ENCODE measurements at places on chromosomes 11 and 22.

- DNase-seq: no peak
Observed at GRCh38 chr11:66561178-66561974, 7.0 kb downstream of the CTSF start.

DNA sequence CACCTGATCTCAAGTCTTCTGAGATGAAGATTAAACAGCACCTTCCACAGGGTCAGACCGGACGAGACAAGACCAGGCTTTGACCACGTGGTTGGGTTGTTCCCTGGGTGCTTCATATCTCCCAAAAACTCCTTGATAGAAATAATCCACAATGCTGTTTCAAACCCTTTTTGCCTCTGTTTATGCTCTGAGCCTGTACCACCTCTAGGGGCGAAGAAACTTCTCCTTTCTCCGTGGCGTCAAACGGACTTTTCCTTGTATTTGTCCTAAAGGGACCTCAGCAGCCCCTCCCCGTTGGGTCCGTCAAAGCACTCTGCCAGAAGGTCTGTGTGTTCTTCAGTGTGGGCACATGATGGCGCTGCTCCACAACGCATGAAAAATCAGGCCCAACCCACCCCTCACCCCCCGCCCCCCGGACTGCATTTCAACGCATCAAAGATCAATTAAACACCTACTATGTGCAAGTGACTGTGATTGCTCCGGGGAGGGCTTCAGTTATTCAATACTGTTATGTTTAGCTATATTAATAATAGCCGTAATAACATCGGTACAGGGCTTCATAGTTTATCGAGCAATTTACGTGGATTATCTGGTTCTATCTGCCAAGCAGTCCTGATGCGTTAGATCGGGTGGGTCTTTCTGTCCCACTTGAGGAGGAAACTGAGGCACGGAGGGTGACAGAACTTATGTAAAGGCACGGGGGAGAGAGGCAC lies 17.3 kb upstream of the EIF3D start:
- DNase-seq: no peak

GRCh38 chr11:75311858-75312288 lies 39.6 kb downstream of the ARRB1 start:
- no peak for DNase-seq

- no peak for DNase-seq
Observed at GRCh38 chr11:133895551-133895950, 50.2 kb upstream of the SPATA19 start.

DNA sequence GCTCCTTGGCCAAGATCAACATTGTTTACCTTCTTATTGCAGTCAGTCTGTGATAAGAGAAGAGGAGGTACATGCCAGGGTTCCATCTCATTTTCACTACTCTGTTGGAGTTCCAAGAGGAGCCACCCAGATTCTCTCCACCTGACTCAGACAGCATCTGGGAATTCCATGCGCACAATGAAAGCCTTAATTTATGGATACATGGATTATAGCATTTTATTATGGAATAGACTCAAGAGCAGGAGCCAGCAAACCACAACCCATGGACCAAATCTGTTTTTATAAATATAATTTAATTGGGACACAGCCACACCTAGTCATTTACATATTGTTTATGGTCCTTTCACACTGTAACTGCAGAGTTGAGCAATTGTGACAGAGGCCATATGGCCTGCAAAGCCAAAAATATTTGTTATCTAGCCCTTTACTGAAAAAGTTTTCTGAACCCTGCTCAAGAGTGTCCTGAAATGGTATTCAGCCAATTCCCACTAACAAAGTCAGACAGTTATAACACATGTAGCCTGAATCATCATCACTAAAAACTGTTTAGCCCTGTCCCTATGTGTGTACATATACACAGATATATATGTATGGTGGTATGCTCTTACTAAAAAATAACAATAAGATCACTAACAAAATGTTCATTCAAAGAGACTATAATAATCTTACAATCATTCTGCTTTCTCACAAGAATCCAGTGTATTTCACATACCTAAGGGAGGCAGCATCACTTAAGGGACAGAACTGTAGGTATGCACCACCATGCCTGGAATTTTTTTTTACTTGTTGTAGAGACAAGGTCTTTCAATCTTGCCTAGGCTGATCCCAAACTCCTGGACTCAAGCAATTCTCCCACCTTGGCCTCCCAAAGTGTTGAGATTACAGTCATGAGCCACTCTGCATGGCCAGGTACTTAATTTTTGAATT lies 104.5 kb upstream of the TEAD1 start:
- no peak for DNase-seq

DNA sequence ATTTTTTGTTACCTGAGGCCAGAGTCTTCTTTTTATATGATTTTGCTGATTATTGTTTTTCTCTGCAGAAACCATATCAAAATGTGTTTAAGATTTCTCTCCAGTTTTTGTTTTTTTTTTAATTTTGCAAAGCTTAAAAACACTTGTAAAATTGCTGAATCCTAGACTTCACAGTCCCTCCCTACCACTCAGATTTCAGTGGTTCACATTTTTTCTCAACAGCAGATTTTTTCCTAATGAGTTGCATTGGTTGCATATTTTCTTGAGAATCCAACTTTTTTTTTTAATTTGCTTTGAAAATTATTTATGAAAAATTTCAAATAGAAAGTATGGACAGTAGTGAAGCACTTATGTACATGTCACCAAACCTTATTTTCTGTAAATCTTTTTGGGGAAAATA lies 5.8 kb downstream of the ARL14EP start:
- no peak for DNase-seq

- no peak for DNase-seq
Observed at GRCh38 chr11:1771700-1772099, 8.0 kb upstream of the CTSD start.

DNA sequence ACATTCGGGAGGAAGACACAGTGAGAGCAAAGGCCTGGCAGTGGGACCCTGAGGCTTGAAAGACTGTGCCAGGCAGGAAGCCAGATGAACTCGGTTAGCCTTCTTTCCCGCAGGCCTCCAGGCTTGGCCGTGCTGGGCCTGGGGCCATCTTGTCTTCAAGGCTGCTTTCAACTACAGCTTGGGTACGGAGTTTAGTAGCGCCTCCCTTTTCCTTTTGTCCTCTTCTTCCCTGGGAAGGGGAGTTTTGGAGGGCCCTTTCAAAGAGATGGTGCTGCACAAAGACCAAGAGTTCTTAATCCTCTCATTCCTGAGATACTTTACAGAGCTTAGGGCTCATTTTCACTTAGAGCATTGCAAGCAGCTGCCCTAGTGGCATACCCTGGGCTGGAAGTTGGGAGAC lies 87.5 kb downstream of the TP53I11 start:
- DNase-seq: no peak

DNA sequence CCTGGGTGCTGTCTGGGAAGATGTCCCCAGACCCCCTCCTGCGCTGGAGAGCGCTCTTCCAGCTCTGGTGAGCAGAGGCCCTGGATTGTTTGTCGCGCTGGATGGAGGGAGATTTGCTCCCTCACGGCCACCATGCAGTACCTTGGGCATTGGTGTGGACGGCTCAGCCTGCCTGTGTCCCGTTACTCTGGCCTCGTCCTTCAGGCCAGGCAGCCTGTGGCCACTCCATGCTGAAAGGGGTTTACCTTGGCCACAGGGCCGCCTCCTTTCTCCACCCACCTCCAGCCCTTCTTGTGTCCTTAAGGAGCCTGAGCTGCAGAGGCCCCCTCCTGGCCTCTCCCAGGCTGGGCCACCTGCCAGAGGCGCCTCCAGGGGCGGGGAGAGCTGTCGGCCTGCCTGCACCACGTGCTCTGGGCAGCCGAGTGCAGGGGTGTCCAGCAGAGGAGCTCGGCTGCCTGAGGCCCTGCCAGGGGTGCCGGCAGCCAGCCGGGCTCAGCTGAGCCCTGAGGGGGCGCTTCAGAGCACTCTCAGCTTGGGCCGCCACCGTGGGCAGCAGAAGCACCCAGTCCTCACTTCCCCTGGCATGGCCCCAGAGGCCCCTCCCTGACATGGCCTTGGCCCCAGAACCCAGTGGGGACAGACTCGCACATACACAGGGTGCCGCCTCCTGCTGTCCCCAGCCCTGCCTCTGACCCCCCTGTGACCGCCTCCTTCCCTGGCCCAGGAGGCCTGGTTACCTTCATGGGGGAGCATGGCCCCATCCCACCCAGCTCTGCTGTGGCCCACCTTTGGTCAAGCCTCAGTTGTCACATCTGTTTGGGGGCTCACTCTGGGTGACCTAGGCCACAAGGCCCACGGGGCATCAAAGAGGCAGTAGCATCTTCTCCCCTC lies 3.4 kb downstream of the CCND1 start:
- peak; percentile 57 for DNase-seq

DNA sequence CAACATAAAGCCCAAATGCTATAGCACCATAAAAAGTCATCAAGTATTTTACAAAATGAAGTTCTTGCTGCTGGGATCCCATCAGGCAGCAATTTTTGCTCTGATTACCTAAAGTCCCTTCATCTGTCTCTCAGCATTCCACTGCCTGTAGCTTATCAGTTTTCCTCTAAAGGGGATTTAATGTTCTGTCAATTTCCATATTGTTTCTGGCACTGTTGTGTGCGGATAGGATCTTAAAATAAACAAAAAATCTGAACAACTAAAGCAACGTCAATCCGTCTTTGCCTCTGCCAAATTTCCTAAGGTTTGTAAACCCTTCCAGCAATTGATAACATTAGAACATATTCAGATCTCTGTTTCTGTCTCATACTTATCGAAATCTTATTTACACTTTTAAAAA lies 1126.3 kb upstream of the RAG2 start:
- no peak for DNase-seq

DNA sequence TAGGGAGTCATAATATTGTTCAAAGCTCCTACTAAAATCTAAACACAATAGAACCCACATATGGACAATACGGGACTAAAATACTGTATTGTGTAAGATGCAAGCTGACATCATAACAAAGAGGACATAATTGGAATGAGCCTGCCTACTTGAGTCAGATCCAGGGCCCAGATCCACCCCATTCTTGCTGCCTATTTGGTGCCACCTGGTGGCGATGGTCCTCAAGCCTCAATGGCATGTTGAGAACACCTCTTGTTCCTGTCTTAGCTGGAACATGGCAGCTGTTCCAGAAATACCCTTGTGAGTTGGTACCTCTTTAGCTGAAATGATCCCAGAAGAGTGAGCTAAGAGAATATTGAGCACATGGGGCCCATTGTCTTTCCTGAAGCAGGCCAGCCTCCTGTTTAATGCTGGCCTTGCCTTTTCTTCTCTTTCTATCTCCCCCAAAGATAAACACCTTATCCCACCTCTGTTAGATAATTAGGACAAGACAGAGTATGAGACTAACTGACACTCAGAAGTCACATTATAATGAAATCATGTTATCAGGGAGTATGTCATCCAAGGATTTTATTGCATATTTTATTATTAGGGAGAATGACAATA lies 680.9 kb upstream of the ANO5 start:
- peak; percentile 19 for DNase-seq

- DNase-seq: no peak
Observed at GRCh38 chr22:39985383-39986035, 9.2 kb upstream of the FAM83F start.

GRCh38 chr11:125874556-125875124 lies 12.8 kb upstream of the HYLS1 start:
- peak; percentile 54 for DNase-seq

DNA sequence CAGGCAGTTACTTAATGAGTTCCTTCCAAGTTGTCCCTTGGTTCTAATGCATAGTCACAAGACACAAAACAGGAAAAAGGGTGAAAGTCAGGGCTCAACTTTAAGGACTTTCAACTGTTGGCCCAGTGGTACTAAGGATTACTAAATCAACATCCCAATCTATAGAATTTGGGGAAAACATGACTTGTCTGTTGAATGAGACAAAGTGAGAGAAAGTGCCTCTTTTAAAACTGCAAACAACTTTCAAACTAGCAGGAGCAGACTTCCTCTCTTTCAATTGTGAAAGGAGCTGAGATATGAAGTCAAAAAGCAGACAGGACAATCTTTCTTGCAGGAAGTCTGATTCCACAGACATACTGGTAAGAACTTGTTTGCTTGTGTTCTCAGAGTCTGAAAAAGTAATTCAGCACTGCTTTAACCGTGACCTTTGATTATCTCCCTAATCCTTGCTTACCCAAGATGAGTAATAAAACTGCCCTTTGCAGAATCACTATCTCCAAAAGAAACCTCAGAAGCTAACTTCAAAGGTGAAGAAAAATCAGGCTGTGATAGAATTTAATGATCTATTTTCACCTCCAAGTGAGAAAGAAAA lies 960.7 kb upstream of the RAG2 start:
- peak; percentile 8 for DNase-seq

GRCh38 chr11:75237050-75237449 lies 3.5 kb upstream of the TPBGL start:
- no peak for DNase-seq

DNA sequence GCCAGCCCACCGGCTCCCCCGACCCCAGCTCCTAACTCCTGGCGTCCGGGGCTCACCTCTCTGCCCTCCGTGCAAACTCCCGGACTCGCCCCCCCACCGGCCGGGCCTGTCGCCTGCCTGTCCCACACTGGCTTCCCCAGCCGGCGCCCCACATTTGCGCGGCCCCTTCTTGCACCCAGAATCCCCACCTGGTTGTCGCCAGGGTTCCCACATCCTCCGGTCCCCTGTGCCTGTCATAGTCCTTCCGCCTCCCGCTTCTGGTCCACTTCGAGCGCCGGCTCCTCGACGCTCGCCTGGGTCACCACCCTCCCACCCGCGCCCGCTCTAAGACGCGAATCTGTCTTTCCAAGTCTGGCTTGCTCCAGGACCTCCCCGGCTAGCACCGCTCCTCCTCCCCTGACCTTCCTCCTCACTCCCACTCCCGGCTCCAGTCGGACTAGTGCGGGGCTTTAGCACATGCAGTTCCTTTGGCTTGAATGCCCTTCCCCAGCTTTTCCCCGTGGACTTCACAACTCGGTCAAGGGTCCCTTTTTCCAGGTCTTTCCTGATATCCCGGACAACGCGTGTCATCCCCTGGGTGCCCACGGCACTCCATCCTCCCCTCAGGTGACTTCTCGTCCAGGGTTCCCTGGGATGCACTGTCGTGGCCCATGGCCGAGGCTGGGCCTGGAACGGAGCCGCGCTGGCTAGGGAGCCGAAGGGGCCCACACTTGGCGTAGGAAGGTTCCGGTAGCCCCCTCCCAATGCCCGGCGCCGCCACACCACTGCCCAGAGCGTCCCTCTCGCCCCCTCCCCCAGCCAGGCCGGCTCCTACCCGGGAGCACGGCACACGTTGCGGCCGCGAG lies 635 bp downstream of the SCARF2 start:
- no peak for DNase-seq

DNA sequence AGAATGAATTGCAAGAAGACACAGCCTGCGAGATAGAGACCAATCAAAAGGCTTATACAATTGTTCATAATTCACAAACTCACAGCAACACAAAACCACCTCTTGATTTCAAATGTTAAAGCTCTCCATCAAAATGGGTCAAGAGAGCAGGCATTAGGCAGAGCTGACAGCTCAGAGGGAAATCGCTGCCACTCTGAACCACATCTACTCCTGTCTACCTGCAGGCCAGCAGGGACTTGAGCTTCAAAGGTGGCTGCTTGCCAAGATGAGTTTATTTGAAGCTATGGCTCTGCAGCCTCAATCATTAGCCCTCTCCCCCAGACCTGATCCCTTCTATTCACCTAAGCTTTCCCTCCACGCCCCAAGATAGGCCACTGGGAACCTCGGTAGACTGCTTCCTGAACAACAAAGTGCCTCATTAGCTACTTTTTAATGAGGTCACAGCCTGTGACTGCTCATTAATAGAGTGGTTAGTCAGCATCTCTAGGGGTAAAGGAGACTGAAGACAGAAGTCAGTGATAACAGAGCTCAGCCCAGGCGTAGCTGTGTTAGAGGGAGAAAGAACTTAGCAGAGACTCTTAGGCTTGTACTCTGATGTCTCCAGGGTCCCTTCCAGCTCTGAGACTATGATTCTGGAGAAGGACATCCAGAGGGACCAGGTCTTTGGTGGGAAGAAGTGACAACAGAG lies 21.2 kb upstream of the OR10A5 start:
- DNase-seq: no peak

All from left renal pelvis (tissue), 4 donors.